ENCODE measurements at places on chromosomes 2 and 18.

- DNase-seq, result peak; percentile 79
These were observed 21.2 kb upstream of the ASXL2 start for GRCh38 chr2:25899404-25899970.

GRCh38 chr2:151491496-151491895 is 81.8 kb downstream of the RIF1 start:
- no peak for DNase-seq

DNA sequence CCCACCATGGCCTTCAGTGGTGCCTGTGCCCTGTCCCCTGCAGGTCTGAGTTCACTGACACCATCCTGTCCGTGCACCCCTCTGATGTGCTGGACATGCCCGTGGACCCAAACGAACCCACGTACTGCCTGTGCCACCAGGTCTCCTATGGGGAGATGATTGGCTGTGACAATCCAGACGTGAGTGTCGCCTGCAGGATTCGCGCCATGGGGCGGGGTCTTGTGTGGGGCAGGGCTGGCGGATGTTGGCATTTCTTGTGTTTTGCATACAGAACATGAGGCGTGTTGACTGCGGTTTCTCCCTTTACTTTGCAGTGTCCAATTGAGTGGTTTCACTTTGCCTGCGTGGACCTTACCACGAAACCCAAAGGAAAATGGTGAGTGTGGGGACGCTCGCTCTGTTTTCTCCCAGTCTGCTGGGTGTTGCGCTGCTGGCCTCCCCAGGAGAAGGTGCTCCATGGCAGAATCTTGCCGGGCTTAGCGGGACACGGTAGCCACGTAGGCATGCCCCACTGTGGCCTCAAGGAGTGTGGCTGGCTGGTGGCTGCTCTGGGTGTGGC is 11.5 kb upstream of the D2HGDH start:
- DNase-seq, result no peak

GRCh38 chr2:23745068-23745725 is 181.7 kb downstream of the ATAD2B start:
- no peak for DNase-seq

GRCh38 chr2:174438146-174438886 is 42.8 kb downstream of the SCRN3 start:
- DNase-seq, result no peak

DNA sequence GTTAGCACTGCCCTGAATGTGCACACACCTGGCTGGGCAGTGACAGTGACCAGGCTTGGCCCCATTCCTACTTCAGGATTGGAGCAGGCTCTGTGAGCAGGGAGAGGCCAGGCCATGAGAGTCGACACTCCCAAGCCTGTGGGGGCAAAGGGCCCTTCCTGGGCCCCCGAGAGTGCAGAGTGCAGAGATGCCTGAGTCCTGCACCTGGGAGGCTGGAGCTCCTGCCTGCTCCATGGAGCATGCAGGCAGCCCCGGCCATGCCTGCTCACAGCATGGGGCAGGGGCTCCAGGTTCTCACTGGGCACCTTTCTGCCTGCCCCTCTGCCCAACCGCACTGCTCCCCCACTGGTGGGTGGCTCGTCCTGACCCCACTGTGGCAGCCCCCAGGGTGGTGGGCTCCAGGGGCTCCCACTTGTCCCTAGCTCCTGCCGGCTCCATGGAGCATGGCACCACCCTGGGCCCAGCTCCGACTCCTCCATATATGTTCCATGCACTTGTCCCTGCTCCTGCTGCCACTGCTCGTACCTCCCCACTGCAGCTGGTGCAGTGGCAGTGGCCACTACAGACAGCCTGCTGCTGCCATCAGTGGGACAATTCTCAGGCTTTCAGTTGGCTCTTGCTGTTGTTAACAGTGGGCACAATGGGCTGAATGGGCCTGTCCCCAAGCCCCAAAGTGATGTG is 282.0 kb downstream of the RPRM start:
- no peak for DNase-seq

DNA sequence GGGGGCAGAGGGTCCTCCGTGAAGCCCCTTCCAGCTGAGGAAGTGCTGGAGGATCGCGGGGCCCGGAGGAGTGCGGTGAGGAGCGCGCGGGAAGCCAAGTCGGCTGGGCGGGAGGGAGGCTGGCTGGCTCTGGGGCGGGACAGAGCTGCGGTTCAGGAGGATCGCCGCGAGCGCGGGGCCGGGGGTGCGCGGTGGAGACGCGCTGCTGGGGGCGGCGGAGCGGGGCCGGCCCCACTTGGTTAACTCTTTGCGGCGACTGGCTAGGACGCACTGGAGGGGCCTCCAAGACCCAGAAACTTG is 464 bp downstream of the CYBRD1 start:
- DNase-seq, result no peak
